Activated T-helper 17 cell treated with anti-CD3 and anti-CD28 coated beads, Interleukin-2, amount 50 U/mL, for 72 hours (primary cell): ENCODE measurements at places on chromosomes 4 and X. TPM values are rescaled to one million over a fixed set of nuclear protein-coding genes. Genes with fewer than 3 reads are reported as not detected.
A peak's percentile ranks its signal among the peaks of the same experiment; 100 is the strongest.

GRCh38 chr4:83207497-83208101 is 77.0 kb downstream of the COQ2 start:
- no peak for ATAC-seq

- no peak for ATAC-seq
These were observed 41.5 kb downstream of the RAB40AL start for GRCh38 chrX:102978594-102978993.

DNA sequence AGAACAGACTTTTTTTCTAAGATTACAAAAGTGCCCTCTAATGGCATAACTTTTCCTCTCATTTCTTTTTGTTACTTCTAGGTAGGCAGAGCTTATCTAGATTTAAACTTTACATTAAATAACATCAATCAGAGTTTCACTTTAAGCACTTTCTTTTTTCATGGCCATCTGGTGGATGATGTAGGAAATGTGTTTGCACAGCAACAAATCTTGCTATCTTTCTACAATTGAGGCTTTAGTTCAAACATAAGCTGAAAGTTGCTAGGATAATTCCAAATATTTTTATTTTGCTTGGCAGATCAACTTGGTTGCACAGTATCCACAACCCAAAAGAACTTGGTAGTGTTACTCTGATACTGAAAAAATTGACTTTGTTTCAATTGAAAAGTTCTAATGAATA is 22.0 kb downstream of the NDNF start:
- no peak for ATAC-seq

DNA sequence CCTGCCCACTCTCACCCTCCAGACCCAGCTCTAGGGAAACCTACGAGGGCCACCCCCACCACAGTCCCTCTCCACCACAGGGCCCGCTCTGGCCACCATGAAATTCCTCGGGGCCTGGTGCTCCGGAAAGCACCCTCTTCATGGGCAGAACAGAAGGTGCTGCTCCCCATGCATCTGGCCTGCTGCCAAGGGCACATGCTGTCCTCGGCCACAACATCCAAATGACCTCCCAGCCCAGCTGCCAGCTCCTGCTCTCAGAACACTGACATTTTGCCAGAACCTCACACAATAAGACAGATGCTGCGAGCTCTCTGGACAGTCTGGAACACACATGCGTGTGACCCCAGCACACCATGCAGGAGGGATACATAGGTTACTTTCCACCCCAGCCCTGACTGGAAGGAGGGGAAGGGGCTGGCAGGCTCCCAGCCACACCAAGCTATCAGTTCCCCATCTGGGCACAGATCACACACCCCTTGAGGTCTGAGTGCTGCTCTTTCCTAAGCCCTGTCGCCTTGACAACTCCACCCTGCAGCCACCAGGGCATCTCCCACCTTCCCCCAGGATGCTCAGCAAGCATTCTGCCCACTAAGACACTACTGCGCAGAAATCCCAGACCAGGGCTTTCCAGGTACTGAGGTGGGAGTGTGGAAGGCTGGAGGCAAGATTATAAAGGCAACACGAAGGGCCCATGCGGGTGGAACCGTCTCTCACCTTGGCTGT is 5.8 kb downstream of the CCNQ start:
- ATAC-seq, result no peak

- ATAC-seq, result no peak
These were observed 51.2 kb downstream of the RPGR start for GRCh38 chrX:38276089-38276488.

- no peak for ATAC-seq
These were observed 13.8 kb downstream of the TLR10 start for GRCh38 chr4:38768968-38769394.

DNA sequence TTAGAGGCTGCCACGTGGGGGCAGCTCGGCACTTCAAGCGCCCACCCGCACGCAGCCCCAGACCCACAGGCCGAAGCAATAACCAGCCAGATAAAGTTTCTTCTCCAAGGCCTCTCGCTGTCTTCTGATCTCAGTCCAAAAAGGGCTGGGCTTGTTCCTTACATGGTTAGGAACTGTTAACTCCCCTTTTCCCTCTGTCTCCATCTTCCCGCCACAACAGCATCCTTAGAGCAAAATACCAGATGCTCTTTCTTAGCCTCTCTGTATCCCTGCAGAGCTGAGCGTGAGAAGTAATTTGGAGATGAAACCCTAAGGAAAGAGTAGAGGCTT is 23.4 kb upstream of the KIAA1210 start:
- no peak for ATAC-seq

DNA sequence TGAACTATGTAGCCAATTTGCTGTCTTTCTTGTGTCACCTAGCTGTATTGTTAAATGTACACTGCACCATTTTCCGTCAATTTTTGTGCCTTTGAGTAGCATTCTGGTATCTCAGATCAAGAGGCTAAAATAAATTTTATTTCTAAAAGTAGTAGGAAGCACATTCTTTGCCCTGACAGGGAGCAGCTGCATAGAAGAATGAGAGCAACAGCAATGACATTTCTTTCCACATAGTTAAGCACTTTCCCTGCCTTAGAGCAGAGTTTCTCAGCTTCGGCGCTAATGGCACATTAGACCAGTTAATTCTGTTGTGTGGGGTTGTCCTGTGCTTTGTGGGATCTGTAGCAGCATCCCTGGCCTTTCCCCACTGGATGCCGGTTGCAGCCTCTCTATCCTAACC is 173.9 kb downstream of the CHIC2 start:
- no peak for ATAC-seq

DNA sequence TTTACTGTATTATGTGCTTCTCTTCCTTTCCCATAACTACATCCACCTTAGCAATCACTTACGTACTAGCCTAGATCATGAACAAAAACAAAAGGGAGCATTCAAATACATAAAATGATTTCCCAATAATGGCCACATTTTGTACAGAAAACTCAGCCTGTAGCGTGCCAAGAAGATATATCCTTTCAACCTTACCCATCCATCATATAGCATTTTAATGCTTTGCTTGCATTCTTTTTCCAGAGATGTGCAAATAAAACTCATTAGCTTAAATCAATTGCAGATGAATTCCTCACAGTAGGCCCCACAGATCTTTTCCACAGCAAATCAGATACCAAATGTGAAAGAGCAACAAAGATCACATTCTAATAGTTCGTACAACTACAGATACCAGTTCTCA is 20.8 kb downstream of the GRSF1 start:
- ATAC-seq, result no peak

GRCh38 chrX:17036171-17036961 is 89.9 kb downstream of the REPS2 start:
- no peak for ATAC-seq

- ATAC-seq, result no peak
These were observed 80.2 kb downstream of the HTRA3 start for GRCh38 chr4:8349664-8350236.

GRCh38 chr4:139311909-139312308 is 9.6 kb upstream of the NDUFC1 start:
- ATAC-seq, result no peak

DNA sequence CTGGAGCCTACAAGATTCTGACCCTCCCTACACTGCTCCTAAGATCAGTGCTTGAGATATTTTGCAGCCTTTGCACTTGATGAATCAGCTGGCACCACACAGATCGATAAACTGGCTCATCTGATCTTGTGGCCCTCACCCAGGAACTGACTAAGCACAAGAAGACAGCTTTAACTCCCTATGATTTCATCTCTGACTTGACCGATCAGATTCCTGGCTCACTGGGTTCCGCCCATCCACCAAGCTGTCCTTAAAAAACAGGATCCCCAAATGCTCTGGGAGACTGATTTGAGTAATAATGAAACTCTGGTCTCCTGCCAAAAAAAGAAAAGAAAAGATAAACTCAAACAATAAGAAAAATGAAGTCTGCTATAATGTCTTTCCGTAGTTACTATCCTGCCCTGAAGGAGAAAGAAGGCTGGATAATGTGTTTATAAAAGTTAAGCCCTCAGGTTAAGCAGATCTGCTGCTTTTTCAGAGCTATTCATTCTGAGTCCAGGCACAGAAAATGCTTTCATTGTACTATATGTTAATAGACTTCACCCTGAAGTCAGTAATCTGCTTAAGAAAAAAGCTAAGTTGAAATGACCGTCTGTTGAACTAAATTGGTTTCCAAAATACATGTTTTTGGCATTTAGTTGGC is 795.2 kb downstream of the TRIML1 start:
- no peak for ATAC-seq

DNA sequence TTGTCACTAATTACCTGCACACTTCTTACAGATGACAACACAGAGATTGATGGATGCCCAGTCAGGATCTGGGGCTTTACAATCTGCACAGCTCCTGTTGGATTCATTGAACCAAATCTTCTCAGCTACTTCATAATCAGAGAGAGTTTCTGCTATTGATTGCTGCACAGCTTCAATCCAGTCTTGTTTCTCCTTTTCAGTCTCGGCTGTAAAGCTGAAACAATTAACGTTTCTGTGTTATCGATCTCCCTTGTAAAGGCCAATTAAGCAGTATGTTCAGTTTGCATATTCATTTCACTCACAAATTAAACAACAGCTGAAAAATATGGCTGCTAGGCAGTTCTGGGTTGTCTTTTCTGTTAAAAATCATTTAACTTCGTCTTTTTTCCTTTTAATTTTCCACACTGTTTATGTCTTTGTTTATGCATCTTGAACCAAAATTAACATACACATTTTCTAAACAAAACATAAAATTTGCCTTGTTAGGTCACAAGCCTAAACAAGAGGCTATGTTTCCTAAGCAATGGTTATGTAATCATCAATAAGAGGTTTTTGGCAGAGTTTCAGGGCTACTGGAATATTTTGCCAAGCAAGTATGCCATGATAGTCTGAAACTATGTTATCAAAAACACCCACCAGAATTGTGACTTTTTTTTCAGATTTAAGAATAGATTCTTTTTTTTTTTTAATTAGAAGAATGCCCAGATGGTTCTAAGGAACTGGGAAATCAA is 79.2 kb downstream of the ARAP2 start:
- ATAC-seq, result no peak

GRCh38 chr4:109321232-109321631 is 18.8 kb upstream of the COL25A1 start:
- ATAC-seq, result no peak

- ATAC-seq, result no peak
These were observed 4.9 kb downstream of the TASL start for GRCh38 chrX:30572678-30573077.

- ATAC-seq, result no peak
These were observed 344.7 kb upstream of the PABPC4L start for GRCh38 chr4:134546279-134546678.

- ATAC-seq, result no peak
These were observed 5.2 kb downstream of the HELT start for GRCh38 chr4:185023471-185023870.

DNA sequence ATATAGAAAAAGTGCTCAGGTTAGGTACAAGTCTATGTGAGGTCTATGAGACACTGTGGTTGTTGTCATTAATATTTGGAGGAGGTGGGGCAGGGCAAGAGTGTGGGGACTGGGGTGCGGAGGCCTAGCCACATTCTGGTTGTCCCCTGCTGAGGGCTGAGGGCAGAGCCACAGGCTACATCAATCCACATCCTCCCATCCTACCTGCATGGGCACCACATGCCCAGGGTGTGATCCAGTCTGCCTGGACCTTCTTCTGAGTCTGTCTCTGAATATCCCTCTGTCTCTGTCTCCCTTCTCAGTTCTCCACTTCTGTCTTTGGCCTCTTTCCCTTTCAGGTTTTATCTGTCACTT is 1.2 kb upstream of the GATA1 start:
- ATAC-seq, result no peak

- no peak for ATAC-seq
These were observed 269.3 kb upstream of the ADGRL3 start for GRCh38 chr4:60930866-60931265.

DNA sequence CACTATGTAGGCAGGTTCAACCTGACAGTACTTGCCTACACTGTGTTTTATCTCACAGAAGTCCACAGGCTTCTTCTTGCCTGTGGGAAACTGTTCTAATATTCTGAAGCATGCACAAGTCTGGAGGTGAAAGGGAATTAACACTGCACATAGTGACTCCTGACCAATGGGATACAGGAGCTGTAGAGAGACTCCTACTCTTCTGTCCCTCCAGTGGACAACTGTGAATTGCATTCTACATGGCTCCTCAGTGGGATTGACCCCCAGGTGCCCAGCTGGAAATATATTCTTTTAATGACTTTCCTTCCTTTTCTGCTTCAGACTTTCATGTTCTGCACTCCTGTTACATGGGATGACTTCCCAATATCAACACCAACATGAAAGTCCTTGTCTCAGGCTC is 8.2 kb upstream of the YIPF6 start:
- ATAC-seq, result no peak

GRCh38 chrX:57453901-57454300 is 137.9 kb upstream of the ZXDB start:
- ATAC-seq, result peak; percentile 66

DNA sequence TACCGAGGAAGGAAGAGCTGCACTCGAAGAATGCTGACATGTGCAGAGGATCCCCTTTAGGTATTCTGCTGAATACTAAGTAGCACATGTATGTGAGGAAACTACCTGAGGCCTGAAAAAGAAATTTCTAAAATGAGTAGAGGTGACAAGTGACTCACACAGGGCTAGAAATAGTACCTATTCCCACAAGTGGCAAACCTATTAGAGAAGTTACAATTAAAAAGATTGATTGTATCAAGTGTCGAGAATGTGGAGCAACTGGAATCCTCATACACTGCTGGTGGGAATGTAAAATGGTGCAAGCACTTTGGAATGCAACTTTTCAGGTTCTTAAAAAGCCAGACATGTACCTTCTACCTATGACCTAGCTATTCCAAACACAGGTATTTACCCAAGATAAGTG is 47.4 kb downstream of the CCSER1 start:
- ATAC-seq, result peak; percentile 35

DNA sequence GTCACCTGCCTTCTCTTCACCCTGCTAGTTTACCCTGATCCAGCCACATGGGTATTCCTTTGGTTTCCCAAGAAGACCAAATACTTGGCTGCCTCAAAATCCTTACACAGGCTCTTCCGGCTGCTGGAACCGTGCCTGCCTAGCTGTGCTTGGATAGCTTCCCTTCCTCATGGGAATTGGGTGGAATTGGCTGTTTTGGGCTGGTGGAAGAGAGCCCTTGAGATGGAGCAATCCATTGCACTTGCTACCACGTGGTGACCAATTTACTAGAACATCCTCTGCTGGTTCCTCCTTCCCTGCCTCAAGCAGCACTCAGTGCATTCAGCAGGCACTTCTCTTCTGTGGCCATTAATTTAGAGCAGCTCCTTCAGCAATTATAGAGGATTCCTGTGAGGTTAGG is 119.3 kb upstream of the AP1S2 start:
- no peak for ATAC-seq

DNA sequence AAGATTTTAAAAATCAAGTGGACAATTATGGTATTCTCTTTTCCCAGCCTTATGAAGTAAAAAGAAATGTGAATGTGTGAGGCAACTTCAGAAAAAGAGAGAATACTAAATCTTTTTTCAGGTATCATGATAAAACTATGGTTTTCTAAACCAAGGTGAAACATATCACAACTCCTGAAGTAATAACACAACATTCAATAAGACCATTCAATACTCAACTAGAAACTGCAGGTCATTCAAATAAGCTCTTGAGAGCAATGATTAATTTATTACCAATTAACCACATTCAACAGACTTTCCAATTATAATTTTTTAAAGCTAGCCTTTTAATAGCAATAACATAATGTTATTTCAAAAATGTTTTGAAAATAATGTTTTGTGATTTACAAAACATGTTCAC is 35.8 kb downstream of the SLC10A7 start:
- ATAC-seq, result peak; percentile 61

VSIG4 gene
- total RNA-seq, result not detected

CPXCR1 gene
- not detected for total RNA-seq

PRRG3 gene
- not detected for total RNA-seq

AKAP17A gene
- total RNA-seq, result 54.3 TPM

CABS1 gene
- total RNA-seq, result not detected

MSANTD1 gene
- 1.1 TPM for total RNA-seq

CTAG2 gene
- not detected for total RNA-seq

ANAPC10 gene
- 32.5 TPM for total RNA-seq
